Renal pelvis (tissue), 12 donors: ENCODE measurements at places on chromosomes 2 and 18. TPM values are rescaled to one million over a fixed set of nuclear protein-coding genes. Genes with fewer than 3 reads are reported as not detected.

Gene CAVIN2
- polyA plus RNA-seq = 42.6 TPM

Gene ERMN
- 0.55 TPM for polyA plus RNA-seq

Gene G6PC2
- 0.09 TPM for polyA plus RNA-seq

Gene FOXI3
- 0.21 TPM for polyA plus RNA-seq

Gene DQX1
- 0.57 TPM for polyA plus RNA-seq

Gene PLB1
- 1.3 TPM for polyA plus RNA-seq

Gene APCDD1
- 123 TPM for polyA plus RNA-seq

Gene OTOS
- polyA plus RNA-seq = not detected

Gene CCL20
- not detected for polyA plus RNA-seq

Gene EFR3B
- polyA plus RNA-seq = 8.6 TPM

Gene TCF4
- polyA plus RNA-seq = 67.2 TPM

Gene PUS10
- 7.8 TPM for polyA plus RNA-seq

Gene TSPYL6
- not detected for polyA plus RNA-seq

Gene ASXL3
- polyA plus RNA-seq = 8.5 TPM

Gene FOXD4L1
- 0.26 TPM for polyA plus RNA-seq

Gene ZBTB7C
- 14.0 TPM for polyA plus RNA-seq

Gene NDC80
- polyA plus RNA-seq = 29.0 TPM

Gene OR6B2
- not detected for polyA plus RNA-seq

Gene RSAD2
- polyA plus RNA-seq = 4.0 TPM

Gene ACTG2
- polyA plus RNA-seq = 1.2 TPM

Gene LOXHD1
- polyA plus RNA-seq = 1.3 TPM

Gene FAM228A
- polyA plus RNA-seq = 1.3 TPM

Gene IL36RN
- not detected for polyA plus RNA-seq

Gene REG3A
- not detected for polyA plus RNA-seq

Gene MC4R
- 0.32 TPM for polyA plus RNA-seq

Gene EFEMP1
- polyA plus RNA-seq = 96.4 TPM

Gene ELP2
- polyA plus RNA-seq = 79.9 TPM

Gene ABHD1
- polyA plus RNA-seq = 1.4 TPM

Gene SLC66A3
- 19.8 TPM for polyA plus RNA-seq

Gene NETO1
- 0.69 TPM for polyA plus RNA-seq

Gene BOLL
- not detected for polyA plus RNA-seq

Gene SPOPL
- 29.4 TPM for polyA plus RNA-seq

Gene RFX8
- 0.95 TPM for polyA plus RNA-seq
